ENCODE measurements at places on chromosomes 6 and 20. TPM values are rescaled to one million over a fixed set of nuclear protein-coding genes. Genes with fewer than 3 reads are reported as not detected.

- no peak for DNase-seq
Measured at GRCh38 chr6:135158397-135158796, 22.7 kb upstream of the MYB start.

GRCh38 chr6:1738558-1739081 is 128.9 kb downstream of the FOXC1 start:
- DNase-seq, result no peak

Gene DCDC2
- 2.8 TPM for total RNA-seq

- no peak for DNase-seq
Measured at GRCh38 chr6:111038534-111039252, 48.6 kb upstream of the SLC16A10 start.

Gene CLVS2
- 59.8 TPM for total RNA-seq

Gene SPACA1
- total RNA-seq, result not detected

Gene INSM1
- not detected for total RNA-seq

DNA sequence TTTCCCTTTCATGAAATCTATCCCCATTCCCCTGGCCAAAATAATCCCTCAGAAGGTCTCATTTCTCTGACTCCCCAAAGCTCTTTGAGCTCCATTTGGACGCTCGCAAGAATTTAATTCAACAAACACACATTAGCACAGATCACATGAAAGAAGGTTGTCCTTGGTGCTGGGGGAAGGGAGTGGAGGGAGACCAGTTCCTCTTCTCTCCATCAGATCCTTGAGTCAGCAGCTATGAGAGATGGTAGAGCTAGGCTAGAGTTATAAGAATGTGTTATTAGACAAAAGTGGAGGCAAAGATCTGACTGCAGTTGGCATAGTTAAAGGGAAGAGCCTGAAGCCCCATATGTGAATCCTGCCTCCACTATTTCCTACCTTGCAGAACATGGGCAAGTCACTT is 184.2 kb upstream of the CDYL start:
- no peak for DNase-seq

Gene ISM1
- not detected for total RNA-seq

GRCh38 chr6:156780962-156781853 is 4.0 kb downstream of the ARID1B start:
- no peak for DNase-seq

DNA sequence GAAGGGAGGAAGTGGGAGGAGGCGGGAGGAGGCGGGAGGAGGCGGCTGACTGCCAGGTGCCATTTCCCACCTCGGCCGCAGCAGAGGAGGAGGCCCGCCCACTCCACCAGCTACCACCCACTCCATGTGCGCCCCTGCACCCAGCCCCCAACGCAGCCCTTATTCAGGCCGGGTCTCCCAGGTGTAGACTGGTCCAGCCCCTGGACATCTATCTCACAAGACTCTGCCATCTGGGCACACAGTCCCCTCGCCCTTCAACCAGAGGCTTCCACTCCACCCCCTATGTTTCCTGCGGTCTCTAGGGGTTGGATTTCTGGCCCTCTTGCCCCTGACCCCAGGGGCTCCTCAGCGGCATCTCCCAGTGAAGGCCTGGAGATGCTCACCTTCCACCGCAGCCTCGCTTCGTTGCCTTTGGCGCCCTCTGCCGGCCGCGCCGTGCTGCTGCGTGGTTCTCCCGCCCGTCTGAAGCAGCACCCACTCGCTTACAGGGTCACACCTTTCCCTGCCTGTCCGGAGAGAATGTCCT is 32.6 kb upstream of the FAM83D start:
- DNase-seq, result peak; percentile 75

GRCh38 chr6:93123585-93123984 is 295.8 kb downstream of the EPHA7 start:
- DNase-seq, result no peak

GRCh38 chr6:168025831-168026710 is 28.6 kb downstream of the KIF25 start:
- no peak for DNase-seq

- DNase-seq, result no peak
Measured at GRCh38 chr20:47016068-47016664, 121.5 kb downstream of the EYA2 start.

DNA sequence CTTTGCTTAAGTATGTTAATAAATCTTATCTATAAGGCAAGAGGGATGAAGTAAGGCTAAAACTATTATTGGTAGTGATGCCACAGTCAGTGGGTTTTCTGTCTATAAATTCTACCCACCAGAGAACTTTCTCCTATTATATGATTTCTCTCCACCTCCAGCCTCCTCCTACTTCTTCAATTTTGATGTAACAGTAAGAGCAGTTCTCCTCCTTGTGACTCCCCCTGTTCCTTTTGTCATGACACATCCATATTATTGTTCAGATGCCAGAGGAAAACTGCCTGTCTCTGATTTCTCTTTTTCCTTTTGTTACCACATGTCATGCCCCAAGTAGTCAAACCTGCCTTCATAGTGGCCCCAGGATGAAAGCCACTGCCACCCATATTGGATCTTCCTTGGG is 9.1 kb upstream of the RCAN2 start:
- no peak for DNase-seq

Gene RUNX2
- 2.3 TPM for total RNA-seq

DNA sequence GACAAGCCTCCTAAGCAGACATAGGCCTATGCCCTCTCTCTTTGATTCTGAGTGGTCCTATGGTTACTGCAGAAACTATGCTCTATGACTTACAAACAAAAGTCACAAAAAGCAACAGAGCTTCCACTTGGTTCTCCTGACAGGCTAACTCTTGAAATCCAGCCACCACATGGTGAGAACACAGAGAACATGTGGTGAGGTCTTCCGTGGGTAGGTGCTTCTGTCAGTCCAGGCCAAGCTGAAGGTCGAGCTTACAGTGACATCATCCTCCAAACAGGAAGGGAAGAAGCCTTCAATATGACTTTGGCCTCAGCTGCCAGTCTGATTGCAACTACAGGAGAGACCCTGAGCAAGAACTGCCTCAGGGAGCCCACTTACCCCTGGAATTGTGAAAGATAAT is 265.5 kb downstream of the TBX18 start:
- DNase-seq, result no peak

DNA sequence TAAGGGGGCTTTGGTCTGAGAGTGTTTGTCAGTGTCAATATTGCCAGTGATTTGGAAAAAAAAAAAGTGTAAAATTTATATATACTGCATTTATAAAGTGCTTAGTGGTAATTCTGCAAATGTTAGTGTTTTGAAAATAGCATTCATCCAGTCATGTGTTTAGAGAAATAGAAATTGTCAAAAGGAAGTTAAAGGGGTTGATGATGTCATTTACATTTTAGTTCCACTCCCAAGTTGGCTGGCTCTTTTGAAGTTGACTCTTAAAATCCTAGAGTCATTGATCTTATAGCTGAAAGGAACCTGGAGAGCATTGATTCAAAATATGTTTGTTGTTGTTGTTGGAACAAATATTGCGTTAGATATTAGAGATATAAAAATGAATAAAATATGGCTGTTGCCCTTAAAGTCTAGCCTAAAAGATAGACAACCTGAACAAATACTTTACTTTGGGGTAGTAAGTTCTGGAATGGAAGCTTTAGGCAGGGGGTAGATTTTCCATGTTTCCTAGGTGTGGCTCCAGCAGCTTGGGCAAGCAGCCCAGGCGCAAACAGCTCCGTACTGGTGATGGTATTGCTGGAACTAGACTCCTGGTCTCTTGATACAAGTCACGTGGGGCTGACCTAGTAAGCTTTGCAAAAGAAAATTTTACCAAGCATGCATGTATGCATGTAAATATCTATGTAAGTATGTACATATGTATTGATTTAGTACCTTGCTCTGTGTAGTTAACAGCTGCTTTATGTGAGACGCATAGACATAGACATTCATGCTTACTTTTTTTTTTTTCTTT is 46.3 kb downstream of the HIVEP1 start:
- DNase-seq, result peak; percentile 71

DNA sequence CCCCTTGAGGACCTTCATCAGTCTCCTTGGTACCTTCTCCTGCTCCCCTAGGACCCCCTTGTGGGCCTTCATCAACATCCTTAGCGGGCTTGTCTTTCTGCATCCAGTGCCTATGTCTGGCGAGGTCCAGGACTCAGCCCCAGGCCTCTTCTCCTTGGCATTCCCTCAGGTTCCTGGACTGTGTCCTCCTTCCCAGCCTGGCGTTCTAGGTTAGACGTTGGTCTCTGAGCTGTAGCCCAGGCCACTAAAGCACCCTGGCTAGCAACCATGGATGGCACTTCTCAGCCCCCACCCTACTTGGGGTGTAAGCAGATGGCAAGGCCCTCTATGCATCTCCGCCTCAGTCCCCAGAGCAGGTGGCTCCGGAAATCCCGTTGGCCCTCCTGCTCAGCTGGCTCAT is 51.5 kb upstream of the NNAT start:
- no peak for DNase-seq

DNA sequence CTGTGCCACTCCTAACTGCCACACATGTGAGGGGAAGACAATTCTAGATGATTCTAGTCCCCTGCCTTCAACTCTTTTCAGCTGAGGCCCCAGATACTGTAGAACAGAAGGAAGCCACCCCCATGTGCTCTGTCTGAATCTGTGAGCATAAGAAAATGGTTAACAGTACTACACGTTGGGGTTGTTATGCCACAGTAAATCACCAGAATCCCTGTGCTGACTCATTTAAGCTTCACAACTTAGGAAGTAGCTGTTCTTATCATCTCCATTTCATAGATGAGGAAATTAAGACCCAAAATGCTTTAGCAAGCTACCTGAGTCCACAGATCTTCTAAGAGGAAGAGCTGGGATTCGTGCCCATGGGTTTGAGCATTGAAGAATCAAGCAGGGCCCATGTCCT is 27.4 kb upstream of the SCRT2 start:
- DNase-seq, result no peak

Data from stomach (tissue), 19 donors.